Glutamatergic neuron (in vitro differentiated cells): ENCODE measurements at places on chromosomes 11 and 22. TPM values are rescaled to one million over a fixed set of nuclear protein-coding genes. Genes with fewer than 3 reads are reported as not detected.

Gene TCN2
- 4.1 TPM for total RNA-seq

GRCh38 chr11:121231576-121232278 is 60.8 kb upstream of the SC5D start:
- no peak for DNase-seq

DNA sequence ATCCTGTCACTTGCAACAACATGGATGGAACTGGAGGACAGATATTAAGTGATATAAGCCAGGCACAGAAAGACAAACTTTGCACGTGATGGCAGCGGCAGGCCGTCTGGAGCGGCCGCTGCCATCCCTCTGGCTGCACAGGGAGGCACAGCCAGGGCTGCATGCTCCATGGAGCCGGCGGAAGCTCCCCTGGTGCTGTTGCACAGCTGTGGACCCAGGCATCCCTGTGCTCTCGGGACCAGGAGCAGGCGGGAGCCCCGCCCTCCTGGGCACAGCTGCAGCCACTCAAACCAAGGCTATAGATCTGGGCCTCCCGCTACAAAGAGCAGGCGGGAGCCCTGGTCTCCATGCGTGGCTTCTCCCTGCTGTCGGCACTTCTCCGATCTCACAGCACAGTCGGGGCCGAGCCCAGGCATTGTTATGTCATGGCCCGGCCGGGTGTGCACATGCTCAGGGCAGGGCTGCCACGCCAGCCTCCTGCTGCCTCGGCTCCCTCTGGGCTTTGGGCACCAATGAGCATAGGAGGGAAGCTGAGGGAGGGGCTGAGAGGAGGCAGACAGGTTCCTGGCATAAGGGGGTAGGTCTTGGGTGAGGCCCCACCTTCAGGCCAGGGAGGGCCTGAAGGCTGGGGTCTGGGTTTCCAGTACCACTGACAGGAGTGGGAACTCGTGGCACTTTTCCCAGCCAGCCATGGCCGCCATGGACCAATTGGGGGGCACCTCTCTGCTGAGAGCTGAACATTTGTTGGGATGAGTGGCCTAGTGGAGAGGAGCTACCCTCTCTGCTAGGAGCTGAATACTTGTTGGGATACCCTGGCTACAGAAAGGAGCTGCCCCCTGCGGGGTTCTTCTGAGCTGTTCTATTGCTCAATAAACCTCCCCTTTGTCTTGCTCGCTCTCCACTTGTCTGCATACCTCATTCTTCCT is 16.7 kb downstream of the RRP8 start:
- DNase-seq: peak; percentile 46

GRCh38 chr11:119509969-119510401 is 87.0 kb upstream of the THY1 start:
- no peak for DNase-seq

DNA sequence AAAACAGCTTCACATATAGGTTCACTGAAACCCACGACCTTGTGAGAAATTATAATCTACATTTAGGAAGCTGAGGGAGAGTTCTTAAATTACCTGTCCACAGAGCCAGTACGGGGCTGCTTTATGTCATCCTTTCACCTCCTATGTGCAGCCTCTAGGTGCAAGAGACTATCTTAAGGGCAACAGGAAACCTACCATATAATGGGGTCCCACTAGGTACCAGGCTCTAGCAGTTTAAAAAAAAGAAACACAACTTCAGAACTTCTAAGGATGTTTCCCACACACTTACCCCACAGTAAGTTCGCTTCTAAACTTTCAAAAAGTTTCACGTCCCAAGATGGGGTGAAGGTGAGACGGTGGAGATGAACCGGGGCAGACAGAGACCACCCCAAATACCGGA is 573 bp downstream of the STK33 start:
- DNase-seq: no peak

DNA sequence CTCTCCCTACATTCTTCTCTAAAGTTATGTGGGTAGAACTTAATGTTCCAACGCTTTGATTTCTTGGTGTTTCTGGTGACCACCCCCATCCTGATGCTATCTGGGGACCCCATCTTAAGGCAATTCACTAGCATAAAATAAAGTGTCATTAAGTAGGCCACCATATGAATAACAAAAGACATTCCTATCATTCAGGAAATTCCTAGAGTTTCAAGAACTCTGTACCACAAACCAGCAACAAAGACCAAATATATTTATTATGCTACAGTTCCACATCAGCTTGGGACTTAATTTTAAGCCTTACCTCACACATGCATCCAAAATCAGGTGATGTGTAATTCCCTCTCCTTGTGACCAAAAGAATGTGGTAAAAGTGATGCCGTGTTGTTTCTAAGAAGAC is 254.6 kb upstream of the LRRC4C start:
- DNase-seq: no peak

DNA sequence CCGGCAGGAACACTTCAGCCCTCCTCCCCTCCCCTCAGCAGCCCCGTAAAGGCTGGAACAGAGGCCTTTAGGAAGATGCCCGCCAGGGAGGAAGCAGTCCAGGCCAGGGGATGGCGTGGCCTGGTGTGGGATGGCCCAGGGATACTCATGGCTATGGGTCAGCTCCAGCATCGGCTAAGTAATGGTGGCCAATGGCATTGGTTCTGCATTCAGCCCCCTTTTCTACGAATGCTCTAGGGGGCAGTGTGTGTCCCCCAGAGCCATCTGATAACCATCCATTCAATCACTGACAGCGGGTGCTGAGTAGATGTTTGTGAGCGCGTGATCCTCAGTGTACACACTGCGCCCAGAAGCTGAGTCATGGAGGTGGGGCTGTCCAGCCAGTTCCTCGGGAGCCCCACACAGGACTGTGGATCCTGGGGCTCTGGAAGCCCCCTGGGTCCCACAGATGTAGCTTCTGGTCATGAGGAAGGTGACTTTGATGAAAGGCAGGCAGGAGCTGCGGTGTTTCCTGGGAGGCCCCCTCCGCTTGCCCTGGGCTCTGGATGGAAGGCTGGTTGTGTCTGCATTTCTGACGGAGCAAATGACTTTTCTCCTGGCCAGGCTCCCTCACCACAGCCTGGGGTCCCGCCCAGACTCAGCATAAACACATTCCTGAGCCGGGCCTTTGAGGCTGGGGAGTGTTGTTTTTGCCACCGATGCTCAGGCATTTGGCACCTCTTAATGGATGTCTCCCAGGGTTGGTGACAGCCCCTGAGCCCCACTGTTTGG is 46.5 kb downstream of the FBLN1 start:
- no peak for DNase-seq

DNA sequence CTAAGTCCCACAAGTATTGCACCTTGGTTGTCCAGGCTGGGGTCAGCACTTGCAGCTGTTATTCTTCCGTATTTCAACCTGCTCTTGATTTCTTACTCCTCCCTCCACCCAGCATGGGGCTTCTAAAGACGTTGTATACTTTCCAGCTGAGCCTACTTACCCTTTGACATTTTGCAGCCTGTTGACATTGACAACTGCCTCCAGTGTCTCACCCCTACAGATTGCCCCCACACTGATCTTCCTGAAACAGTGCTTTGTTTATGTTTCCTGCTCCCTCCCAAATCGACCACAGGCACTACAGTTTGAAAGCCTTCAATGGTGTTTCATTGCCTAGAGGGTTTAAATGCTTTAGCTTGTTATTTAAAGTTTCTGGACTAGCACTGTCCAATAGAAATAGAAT is 56.6 kb downstream of the FAM83F start:
- no peak for DNase-seq

- DNase-seq: no peak
Observed at GRCh38 chr11:61777234-61778090, 14.9 kb downstream of the TMEM258 start.
